ENCODE measurements at places on chromosomes 3 and 15.
A peak's percentile ranks its signal among the peaks of the same experiment; 100 is the strongest.

DNA sequence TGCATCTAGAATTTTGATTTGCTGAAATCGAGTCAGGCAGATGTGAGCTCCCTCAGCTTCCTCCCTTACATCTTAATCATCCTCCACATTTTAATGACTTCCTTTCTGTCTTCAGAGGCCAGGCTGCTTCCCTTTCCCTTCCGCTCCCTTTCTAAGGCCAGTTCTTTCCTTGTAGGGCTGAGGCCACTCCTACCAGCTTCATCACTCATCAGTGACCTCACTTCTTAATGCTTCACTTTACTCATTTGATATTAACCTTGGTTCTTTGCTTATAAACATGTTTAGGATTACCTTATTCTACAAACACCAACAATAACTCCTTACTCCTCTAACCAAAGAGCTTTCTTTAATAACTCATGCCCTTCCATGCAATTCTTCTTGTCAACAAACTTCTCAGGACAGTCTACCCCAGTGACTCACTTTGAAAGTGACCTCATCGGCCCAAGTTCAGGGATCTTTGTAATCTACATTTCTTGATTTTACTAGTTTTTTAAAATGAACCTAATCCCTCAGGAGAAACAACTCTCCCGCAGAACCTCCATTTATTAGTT, 23.9 kb downstream of the ILDR1 start:
- DNase-seq = no peak

DNA sequence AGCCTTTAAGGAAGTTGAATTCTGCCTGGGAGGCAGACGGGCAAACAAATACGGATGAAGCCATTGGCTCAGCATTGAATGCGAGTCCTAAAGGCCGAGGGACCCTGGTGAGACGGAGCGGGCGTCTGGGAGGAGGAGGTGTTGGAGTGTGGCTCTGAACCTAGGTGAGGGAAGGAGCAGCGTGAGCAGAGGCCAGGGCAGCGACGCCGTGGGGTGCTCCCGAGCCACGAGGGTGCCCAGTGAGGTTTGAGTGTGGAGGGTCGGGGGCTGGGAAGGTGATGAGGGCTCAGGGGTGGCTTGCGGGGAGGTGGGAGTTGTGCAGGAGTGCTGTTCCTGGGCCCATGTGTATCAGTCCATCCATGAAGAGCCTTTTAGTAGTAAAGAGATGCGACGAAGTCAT, 17.0 kb downstream of the CORO2B start:
- DNase-seq = no peak

- no peak for DNase-seq
These were observed 73.8 kb upstream of the ZBED2 start for GRCh38 chr3:111668888-111669488.

- DNase-seq = no peak
These were observed 105.3 kb downstream of the THRB start for GRCh38 chr3:24389108-24390090.

GRCh38 chr3:53804697-53805462, 41.3 kb downstream of the CHDH start:
- DNase-seq = no peak

DNA sequence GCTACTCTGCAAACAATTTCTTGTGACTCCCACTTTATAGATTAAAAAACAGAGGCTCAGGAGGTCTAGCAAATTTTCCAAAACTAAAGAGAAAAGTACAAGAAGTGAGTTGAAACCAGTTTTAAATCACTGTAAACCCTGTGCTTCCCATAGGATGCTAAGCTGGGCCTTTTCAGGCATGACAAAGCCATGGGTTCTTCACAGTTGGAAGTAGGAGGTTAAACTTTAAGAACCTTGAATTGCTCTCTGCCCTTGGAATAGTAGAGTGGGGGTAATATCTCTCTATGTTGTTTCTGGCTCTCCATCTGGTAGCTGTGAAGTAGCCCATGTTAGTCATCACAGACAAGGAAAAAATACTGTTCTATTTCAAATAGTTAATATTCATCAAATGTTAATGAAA, 193.6 kb upstream of the SATB1 start:
- no peak for DNase-seq

- peak; percentile 47 for DNase-seq
These were observed 41.2 kb downstream of the LIPC start for GRCh38 chr15:58472821-58473581.

GRCh38 chr15:32669896-32670611, 28.5 kb downstream of the SCG5 start:
- no peak for DNase-seq

- DNase-seq = no peak
These were observed 7.2 kb downstream of the SUSD5 start for GRCh38 chr3:33211444-33211843.

GRCh38 chr3:17238023-17238422, 353.3 kb downstream of the PLCL2 start:
- DNase-seq = no peak

GRCh38 chr15:56758770-56759449, 25.6 kb upstream of the ZNF280D start:
- DNase-seq = no peak

GRCh38 chr3:51591231-51591630, 52.7 kb downstream of the RAD54L2 start:
- DNase-seq = no peak

DNA sequence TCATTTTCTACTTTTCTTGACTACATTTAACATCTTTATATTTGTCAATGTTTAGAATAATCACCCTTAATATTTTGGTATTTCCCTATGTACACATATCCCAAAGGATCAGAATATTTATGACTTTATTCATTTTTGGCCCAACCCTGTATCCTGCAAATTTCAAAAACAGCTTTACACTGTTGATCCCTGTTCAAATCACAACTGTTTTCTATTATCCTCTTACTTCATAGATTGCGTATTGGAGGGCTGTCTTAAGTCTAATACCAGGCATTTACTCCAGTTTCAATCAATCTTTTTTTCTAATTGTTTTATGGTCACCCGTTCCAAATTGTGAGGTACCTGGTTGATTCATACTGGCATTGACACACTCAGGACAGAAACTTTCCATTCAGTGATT, 107.9 kb downstream of the RPL22L1 start:
- DNase-seq = no peak

GRCh38 chr15:31058236-31058962, 43.1 kb downstream of the TRPM1 start:
- DNase-seq = no peak

DNA sequence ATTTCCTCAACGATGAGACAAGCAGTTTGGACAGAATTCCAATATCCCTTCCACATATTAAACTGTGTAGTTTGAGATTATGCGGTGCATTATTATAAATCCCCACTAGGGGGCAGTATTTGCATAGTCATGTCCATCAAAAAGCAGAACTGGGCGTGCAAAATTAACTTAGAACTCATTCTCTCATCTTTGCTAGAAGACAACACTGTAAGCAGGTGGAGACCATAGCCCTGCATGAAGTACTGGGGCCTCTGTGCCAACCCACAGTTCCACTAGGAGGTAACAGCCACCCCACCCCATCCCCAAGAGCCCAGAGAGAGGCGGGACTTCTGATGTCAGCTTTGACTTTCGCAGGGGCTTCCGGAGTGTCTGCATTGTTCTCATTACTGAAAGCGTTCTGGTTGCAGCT, 106.6 kb upstream of the TMC3 start:
- no peak for DNase-seq

- DNase-seq = no peak
These were observed 37.4 kb downstream of the ST6GAL1 start for GRCh38 chr3:186967686-186968085.

DNA sequence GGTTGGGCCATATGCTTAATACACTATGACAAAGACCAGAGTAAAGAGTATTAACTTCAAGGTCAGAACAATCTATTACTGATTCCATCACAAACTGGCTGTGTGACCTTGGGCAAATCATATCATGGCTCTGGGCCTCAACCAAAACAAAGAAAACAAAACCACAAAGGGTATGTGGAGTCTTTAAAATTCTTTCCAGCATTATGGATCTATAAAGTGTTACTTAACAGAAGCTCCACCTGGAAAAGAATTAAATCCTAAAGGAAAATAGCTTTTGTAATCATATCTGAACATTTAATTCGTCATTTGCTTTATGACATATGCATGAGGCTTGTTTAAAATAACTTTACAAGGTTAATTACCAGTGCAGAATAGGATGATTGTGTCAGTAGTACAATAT, 265.5 kb downstream of the SATB1 start:
- DNase-seq = no peak

DNA sequence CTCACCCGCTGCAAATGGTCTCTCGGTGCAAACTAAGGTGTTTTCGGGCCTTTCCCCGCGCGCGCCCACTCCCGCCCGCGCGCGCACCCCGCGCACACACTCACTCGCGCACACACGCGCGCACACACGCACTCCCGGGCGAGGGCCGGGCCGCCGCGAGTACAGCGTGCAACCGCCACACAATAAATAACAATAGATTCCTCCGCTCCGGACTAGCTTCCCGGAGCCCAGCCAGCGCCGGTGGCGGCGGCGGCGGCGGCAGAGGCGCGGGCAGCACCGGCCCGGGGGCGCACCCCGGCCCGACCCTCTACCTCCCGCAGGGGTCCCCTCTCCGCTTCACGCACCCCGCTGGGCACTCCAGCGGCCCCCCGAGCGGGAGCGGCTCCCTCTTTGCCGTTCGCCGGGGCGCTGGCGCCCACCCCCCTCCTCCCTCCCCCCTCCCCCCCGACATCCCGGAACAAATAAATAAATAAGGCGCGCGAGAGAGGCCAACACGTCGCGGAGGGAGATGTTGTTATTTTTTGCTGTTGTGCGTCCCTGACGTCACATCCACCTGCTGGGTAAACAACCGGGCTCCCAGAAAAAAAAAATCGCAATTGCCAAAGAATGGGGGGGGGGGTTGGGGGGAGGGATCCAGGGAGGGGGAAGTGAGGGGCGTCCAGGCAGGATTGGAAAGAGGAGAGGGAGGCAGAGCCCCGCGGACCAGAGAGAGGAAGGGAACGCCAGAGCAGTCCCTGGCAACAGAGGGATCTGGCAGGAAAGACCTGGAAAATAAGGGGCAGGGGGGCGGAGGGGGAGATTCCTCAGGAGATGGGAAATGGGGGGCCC, at the start of gene FOXP1:
FOXP1 (minus strand) TSS at position 163 of the 828 bp plus-strand sequence. CDS start 385,347 bp downstream, outside the sequence.
- no peak for DNase-seq

DNA sequence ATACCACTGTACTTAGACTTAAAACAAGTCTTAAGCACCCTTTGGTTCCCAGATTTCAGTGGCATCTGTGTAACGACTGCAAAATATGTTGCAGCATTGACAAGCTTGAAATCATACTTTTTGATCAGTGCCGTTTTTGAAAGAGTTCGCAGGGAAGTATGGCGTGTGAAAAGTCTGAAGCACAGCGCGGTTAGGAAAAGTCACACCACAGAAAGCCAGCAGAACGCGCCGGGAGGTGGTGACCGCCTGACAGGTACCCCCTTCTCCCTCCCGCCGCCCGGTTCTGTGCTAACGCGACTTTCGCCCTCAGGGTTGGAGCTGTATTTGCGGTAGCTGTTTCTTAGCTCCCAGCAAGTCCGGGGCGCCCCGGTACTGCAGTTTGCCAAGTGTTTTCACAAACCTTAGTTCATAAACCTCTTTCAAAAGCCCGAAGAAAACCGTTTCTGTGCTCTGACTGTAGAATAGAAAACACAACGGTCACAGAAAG, 481 bp upstream of the CRYBG3 start:
- DNase-seq = no peak

DNA sequence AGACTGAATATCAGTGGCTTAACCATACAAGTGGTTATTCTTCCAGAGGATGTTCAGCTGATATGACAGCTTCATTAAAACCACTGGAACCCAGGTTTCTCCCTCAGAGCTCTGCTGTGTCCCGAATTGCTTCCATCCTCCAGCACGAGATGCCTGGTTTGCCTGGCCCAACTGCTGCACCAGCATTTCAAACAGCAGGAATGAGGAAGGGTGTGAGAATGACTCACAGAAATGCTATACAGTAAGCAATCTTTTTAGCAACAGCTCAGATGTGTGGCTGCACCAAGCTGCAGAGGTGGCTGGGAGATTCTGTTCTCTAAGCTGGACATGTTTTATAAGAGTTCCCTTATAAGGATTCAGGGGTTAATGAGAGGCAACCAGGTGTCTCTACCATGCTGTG, 271.0 kb downstream of the GABRG3 start:
- DNase-seq = no peak

GRCh38 chr3:183108001-183108449, 8.7 kb upstream of the MCCC1 start:
- no peak for DNase-seq

DNA sequence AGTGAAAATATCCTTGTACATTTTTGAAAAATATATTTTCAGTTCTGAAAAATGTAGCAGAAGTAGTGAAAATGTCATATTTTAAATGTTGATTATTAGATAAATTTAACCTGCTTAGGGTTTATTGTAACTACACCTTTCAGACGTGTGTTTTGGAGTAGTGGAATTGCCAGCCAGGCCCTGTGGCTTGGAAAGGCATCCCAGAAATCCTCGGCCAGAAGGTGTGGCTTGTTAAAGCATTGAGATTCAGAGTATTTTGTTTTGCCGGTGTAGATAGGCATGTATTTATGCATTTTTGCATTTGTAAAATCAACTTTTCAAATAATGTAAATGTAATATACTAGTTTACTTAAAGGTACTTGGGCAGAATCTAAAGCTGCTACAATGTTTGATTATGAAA, 7.0 kb downstream of the EBLN2 start:
- DNase-seq = no peak

DNA sequence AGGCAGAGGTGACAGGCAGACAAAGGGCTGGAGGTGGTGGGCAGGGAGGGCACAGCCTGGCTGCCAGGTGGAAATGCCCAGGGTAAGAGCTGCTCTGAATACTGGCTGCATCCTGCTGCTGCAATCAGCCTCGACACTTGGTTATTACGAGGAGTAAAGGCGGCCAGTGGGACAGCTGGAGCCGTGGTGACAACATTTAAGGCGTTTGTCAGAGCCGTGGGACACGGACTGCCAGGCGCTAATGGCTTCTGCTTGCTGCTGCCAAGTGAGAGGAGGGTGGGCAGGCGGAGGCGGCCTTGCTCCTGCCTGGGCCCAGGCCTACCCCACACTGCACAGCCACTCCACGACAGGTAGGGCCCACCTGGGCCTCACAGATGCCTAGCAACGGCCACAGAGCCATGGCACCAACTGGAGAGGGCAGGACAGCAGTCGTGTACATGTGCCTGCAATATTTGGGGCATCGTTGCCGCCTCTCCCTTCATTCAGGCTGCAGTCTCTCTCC, 49.2 kb upstream of the TMEM115 start:
- DNase-seq = no peak

- DNase-seq = no peak
These were observed 36.9 kb downstream of the GPR171 start for GRCh38 chr3:151166161-151166560.

GRCh38 chr3:56916716-56917360, 115.1 kb upstream of the ARHGEF3 start:
- no peak for DNase-seq
